ENCODE measurements at places on chromosomes 3 and 15.

DNA sequence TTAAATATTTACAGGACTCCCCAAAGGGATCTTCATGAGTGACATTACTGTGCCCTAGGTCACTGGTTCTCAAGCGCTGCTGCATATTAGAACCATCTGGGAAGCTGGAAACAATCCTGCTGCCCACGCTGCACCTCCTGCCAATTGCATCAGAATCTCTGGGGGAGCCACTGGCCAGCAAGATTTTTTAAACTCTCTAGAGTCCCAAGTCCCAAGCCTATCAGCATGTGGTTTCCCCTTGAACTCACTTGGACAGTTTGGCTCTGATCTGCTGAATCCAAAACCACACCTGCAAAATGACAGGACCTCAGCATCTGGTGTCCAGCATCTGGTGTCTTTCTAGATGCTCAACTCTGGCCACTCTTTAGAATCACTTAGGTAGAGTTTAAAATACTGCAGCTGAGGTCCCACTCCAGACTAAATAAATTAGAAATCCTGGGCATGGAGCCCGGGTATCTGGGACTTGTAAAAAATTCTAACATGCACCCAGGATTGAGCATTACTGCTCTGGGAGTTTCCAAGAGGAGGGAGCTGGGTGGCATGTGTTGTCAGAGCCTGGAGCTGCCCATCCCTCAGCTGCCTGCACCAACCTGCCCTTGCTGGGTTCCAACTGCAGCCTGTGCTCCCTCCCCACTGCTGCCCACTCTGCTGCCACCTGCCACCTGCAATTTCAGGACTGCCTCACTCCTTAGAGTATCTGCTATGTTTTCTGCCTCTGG, 311.3 kb downstream of the SLC9A9 start:
- DNase-seq = no peak

GRCh38 chr15:78208887-78209645, 25.3 kb downstream of the ACSBG1 start:
- no peak for DNase-seq

DNA sequence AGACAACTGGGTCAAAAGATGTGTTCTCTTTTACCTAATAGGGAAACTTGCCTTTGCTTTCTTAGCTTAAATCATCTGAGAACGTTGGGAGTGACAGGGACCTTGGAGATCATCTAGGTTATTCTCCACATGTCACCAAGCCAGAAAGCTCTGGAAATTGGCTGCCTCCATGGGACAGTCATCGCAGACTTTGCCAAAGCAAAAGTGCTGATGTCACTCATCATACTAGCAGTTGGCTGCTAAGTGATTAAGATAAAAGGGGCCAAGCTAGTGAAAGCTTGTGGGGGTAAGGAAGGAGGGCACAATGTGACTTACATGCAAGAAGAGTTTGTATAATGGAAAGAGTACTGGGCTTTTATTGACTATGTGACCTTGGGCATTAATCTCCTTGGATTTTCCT, 198.0 kb upstream of the PFN2 start:
- DNase-seq = no peak

DNA sequence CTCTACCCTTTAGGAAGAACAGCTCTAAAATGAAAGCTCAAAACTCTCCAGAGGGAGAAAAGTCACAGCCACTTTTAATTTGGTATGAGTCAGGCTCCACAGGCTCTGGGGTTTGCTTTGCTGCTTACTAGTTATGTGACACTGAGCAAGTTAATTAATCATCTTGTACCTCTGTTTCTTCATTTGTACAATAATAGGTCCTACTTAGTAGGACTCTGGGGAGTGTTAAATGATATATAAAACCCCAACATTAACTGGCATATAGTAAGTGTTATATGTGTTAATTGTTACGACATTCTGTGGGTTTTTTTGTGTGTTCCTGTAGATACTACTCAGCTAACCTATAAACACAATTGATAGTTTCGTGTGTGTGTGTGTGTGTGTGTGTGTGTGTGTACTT, 6.6 kb downstream of the ACKR2 start:
- DNase-seq = no peak

DNA sequence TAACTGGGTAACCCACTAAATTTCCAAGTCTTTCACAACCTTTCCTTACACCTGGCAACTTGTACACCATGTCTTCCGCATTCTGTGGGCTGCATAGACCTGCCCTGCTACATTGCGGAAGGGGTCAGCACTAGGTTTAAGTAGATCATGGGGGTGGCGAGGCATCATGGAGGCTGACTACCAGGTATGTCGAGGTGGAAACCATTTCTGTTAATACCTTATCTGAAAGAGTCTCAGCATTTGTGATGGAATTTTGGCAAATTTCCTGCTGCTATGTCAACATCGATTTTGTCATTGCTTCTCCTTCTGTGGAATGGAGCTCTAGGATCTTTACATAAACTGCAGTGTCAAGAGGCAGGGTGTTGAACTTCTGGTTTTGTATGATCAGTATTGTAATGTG, 187.2 kb downstream of the GHSR start:
- no peak for DNase-seq

GRCh38 chr3:35120026-35120425, 519.3 kb upstream of the ARPP21 start:
- no peak for DNase-seq

GRCh38 chr3:127744253-127744815, 71.6 kb downstream of the ABTB1 start:
- DNase-seq = no peak

DNA sequence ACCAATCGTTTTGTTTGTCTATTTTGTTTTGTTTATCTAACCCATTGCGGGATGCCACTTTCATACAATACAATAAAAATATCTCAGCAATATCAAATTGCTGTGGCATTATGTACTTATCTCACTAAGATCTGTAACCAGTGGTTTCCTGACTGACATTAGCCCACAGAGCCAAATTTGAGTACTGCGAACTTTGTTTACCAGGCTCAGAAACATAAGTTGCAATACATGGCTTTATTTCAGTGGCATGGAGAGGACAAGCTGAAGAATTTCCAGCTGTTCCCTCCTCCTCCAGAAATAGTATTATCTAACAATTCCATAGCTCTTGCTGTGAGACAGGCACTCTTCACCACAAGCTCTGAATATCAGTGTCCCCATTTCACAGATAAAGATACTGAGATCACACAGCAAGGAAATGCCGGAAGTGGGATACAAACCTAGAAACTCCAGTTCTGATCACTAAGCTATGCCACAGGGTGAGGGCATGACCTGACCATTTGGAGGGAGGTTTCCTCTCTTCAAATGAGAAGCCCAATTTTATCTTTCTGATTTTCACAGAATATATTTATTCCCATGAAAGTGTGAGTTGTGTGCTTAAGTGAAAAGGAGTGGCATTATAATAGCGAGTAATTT, 469.9 kb upstream of the CBLB start:
- DNase-seq = no peak

DNA sequence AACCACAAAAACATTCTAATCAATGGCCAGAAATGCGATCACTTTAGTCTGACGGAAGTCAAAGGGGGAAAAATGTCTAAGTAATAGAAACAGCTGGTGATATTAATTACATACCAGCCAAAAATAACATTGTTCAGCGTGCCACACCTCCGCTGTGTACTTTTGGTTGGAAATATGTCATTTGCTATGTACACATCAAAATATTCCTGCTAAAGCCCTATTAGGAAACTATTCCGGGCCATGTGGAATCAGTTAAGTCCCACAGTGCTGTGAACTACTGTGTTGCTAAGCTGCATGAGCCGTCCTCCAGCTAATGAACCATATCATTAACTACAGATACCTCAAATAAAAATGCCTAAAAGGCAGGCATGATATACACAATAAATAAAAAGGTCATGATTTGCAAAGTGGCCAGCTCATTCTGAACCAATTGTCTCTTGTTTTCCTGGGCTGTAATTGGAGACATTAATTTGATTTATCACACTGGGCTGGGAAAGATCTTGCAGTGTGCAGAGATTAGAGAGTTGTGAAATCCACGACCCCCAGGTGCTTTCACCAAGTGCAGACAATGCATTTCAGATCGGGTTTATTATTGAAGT, 200.5 kb upstream of the LRTM1 start:
- DNase-seq = no peak

- DNase-seq = peak; percentile 26
Observed at GRCh38 chr15:73800662-73801345, 47.7 kb upstream of the INSYN1 start.

DNA sequence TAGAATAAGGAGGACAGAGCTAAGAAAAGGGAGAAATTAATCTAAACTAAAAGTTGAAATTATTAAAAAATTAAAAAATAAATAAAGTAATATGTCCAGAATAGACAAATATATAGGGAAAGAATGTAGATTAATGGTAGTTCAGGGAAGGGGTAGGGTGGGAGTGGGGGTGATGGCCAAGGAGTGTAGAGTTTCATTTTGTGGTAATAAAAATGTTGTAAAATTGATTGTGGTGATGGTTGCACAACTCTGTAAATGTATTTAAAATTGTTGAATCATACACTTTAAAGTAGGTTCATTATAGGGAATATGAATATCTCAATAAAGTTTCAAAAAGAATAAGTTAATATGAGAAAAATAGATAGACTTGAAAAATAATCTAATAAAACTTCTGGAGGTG, 21.0 kb upstream of the FNDC3B start:
- DNase-seq = no peak

GRCh38 chr3:150384296-150385212, 23.5 kb upstream of the TSC22D2 start:
- DNase-seq = no peak

DNA sequence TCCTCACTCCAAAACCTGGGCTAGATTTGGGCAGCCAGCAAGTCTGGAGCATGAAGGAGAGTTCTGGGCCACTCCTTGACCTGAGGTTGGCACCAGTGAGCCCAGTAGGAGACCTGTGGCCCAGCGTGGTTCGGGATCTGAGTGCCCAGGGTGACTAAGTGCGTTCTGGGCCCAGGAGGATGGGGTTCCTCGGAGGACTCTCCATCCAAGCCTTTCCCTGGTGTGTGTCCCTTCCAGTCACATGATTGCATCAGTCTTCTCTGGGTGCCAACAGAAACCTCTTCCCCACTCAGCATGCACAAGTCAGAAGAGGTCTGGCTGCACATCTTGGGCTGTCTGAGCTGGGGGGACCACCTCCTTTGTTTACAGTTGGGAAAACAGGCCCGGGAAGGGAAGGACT, 14.9 kb downstream of the TMEM43 start:
- DNase-seq = no peak

DNA sequence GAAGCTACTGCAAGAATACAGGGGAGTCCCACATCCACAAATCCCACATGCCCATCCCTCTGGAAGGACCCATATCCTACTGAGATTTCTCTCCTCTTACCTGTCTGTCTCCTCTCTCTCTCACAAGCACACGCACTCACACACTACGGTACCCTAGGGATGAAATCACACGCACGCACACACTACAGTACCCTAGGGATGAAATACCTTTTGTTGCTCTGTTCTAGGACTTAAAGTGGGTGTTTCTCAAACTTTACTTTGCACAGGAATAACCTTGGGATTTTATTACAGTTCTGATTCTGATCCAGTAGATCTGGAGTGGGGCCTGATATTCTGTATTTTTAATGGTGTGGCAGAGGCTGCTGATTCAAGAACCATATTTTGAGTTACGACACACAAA, 622.2 kb upstream of the ZNF385D start:
- no peak for DNase-seq

DNA sequence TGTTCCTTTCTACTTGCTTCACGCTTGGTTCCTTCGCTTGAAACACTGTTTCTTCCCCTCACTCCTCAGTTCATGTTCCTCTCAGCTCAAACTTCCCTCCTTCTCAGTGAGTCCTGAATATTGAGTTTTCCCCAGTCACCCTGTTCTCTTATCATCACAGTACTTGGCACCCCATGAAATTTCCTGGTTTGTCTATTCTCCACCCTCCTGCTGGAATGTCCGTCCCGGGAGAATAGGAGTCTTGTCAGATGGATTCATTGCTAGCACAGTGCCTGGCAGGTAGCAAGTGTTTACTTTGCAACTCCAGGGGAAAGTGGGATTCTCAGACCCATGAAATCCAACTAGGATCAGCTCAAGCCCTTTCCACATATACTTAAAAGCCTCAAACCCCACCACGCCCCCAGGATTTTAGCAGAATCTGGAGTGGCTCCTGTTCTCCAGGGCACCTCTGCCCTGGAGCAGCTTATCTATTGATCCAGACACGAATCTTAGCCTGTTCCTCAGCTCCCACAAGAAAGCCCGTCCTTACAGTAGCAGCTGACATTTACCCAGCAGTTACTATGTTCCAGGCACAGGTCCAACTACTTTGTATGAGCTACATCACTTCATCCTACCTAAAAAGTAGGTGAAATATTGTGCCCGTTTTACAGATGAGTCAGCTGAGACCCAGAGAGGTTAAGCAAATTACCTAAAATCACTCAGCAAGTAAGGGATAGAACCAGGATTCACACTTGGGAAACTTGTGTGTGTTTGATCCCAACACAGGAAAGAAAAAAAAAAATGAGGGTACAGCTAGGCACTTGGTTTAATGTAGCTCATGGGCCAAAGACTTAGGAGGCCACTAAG, 36.8 kb upstream of the MAP3K13 start:
- no peak for DNase-seq

DNA sequence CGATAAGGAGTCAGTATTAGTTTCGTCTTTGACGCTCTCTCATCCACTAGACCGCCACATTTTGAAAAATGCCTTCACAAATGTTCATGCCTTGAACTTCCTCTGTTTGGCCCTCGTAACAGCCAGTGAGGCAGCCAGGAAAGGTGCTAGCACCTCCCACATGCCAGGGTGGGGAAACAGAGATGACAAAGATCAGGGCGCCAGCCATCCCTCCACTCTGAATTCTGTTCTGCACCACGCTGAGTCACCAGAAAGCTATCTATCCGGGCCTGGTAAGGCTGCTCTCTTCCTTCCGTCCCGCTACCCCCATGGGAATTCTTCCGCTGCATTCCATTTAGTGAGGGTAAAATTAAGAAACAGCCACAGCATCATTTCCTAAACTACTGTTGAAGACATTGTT, 31.3 kb upstream of the BCL2L10 start:
- peak; percentile 43 for DNase-seq

DNA sequence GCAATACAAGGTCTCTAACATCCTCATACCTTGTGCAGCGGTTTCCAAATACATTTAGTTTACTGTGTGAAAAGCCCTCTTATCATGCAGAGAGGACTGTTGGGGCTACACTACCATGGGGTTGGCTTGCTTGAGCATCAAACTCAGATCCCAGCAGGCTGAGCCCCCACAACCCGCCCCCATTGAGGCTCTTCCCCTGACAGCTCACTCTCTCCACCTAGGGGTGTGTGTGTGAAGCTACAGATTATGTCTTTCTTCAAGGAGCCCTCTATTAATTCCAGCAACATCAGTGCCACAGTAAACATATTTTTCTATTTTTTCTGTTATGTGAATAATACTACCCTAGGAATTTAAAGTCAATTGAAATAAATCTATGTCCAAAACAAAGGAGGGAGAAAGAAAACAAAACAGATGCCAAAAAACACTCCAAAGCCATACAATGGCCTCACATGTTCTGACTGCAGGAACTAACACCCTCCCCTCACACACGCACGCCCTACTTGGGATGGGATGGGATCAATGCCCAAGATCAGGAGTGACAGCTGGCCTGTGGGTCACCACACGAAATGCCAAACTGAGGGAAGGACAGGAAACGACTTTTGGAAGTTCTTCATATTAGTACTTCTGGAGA, 14.7 kb downstream of the TM4SF4 start:
- no peak for DNase-seq

All from smooth muscle cell of the brain vasculature (primary cell).